Thymus (tissue), 14 donors: ENCODE measurements at places on chromosomes 3 and 15. TPM values are rescaled to one million over a fixed set of nuclear protein-coding genes. Genes with fewer than 3 reads are reported as not detected.

GRCh38 chr3:132445817-132446216 is 28.5 kb downstream of the DNAJC13 start:
- peaks cover 4% of the 10 kb centered on the region for H3K36me3 ChIP-seq
- DNase-seq, result no peak
- H3K4me1 ChIP-seq, result no peaks in the 10 kb centered on the region
- no peaks in the 10 kb centered on the region for H3K27me3 ChIP-seq

GRCh38 chr15:32774022-32774421 is 56.2 kb downstream of the GREM1 start:
- H3K4me3 ChIP-seq, result no peak overlapping the region
- no peak overlapping the region for H3K27ac ChIP-seq
- no peaks in the 10 kb centered on the region for H3K27me3 ChIP-seq
- H3K36me3 ChIP-seq, result peaks cover 3% of the 10 kb centered on the region
- no peaks in the 10 kb centered on the region for H3K4me1 ChIP-seq
- DNase-seq, result no peak

Gene CFAP100
- not detected for total RNA-seq

Gene ROPN1
- 0.09 TPM for total RNA-seq

Gene FSD2
- under 0.01 TPM for total RNA-seq
